ENCODE measurements at places on chromosomes 3 and 15.

DNA sequence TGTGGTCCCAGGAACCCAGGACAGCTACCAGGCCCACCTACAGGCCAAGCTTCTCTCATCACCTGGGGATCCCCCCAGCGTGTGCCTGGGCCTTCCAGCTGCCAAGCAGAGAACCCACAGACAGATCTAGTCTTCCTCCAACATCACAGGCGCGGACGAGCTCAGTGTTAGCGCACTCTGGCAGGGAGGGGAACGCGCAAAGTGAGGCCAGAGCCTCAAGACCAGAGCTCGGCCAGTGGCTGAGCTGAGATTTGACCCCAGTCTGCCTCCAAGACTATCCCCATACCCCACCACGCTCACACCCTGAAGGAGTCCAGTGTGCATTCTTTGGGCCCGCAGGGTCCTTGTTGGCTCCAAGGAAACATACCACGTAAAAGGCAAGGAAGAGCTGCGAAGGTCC is 5.1 kb downstream of the MFGE8 start:
- no peak for DNase-seq

DNA sequence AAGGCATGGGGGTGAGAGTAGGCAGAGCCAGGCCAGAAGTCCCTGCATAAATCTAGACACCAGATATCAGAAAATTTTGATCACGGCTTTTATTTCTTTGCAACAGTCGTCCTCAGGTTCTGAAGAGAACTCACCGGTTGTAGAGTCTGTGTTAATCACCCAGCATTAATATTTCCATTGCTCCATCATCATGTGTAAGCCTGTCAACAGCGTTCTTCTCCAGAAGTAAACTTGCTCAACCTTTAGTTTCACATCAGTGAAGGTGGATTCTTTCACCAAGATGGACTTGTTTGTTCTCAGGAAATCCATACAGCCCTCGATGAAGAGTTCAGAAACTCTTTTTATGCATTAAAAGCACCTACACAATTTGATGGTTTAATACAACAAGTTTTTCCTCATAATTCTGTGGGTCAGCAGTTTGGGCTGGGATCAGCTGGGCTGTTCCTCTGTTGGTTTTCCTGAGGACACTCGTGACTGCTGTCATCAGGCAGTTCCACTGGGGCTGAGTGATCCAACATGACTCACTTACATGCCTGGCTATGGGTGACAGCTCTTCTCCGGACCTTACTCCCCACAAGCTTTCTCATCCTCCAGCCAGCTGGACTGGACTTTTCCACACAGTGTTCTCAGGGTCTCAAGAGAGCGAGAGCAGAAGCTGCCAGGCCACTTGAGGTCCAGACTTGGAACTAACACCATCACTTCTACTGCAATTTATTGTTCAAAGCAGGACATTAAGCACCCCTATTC is 303.4 kb downstream of the ZNF621 start:
- no peak for DNase-seq

- no peak for DNase-seq
Observed at GRCh38 chr15:29945943-29946596, 123.8 kb upstream of the TJP1 start.

GRCh38 chr3:50600141-50600753 is 11.3 kb downstream of the CISH start:
- no peak for DNase-seq

- no peak for DNase-seq
Observed at GRCh38 chr3:39140341-39140971, 12.9 kb downstream of the CSRNP1 start.

GRCh38 chr3:156535162-156535627 is 19.7 kb downstream of the SSR3 start:
- no peak for DNase-seq

All from NCI-H187 treated with DMSO at 0.1 percent for 48 hours (cell line).